ENCODE measurements at places on chromosomes 7 and 10.

DNA sequence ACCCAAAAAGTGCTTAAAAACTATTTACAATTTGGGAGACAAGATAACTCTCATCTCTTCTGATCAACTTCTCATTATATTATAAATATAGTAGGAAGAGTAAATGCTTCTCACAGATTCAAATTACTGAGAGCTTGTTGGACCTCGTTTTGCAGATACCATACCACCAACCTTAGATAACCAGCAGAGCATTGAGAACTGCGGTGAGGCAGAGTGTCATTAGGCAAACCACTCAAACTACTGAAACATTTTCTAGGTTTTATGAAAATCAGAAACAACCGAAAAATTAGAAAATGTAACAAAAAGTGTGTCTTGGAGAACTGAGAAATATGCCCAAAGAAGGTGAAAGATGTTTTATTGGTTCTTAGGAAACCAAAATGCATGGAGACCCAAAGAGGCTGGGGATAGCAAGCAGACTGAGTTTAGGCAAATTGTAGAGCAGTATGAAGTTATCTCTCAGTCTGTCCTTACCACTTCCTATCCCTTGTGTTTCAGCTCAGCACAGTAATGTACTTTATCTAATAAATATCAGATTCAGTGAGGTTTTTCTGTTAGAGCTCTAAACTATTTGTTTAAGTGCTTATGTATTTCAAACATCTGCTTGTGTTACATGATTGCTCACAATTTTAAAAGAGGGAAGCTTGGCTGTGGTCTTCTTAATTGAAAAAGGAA lies 77.9 kb downstream of the HECTD2 start:
- DNase-seq: no peak

GRCh38 chr7:151893405-151893923 lies 16.5 kb upstream of the PRKAG2 start:
- DNase-seq: no peak

DNA sequence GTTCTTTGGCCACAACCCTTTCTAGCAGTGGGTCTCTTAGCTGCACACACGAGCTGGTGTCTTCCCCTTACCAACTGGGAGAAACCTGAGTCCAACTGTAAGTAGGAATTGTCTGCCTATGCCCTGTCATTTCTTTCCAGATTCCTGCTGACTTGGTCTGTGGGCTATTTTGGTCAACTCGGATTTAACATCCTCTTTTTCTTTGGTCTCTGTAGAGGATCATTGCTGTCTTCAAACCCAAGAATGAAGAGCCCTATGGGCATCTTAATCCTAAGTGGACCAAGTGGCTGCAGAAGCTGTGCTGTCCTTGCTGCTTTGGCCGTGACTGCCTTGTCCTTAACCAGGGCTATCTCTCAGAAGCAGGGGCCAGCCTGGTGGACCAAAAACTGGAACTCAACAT lies 10.3 kb downstream of the PI4K2A start:
- DNase-seq: no peak

DNA sequence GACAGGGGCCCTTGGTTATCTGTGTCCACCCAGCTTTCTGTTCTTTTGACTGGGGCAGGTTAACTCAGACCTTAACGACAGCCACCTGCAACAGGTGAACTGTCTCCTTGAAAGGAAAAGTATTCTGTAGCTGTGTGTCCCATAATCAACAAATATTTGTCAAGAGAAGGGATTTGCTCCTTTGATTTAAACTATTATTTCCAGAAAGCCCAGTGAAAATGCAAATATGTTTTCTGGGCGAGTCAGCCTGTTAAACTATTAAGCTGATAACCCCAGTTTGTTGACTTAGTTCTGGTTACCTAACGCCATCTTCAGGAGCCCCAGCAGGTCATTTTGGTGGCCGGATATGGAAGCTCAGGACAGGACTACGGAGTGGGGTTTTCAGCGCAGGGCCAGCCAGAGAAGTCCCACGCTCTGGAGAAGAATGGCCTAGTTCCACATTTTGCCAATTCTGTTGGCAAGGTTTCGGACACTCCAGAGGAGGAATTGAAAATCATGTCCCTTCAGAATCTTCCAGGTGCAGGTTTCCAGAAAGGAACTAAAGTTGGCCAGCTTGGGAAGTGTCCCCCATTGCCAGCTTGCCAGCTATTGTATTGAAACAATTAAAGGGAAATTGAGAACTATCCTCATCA lies 54.5 kb downstream of the ADRA2A start:
- no peak for DNase-seq

DNA sequence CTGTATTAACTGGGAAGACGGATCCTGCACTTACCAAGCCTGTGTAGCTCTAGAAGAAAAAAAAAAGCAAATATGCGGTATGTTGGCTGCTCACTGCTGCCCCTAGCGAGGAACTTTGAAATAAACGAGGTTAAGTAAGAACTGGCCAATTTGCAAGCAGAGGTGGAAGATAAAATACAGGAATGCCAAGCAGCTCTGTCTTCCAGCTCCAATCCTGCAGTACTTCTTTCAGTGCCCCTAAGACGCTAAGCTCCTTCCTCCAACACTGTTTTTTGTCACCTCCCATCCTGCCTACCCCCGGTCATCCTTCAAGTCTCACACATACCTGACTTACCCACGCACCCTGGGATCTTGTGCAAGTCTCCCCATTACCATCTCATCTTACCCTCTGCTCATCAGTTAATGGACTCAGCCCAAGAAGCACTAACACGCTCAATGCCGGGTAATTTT lies 809 bp downstream of the C10orf143 start:
- no peak for DNase-seq

DNA sequence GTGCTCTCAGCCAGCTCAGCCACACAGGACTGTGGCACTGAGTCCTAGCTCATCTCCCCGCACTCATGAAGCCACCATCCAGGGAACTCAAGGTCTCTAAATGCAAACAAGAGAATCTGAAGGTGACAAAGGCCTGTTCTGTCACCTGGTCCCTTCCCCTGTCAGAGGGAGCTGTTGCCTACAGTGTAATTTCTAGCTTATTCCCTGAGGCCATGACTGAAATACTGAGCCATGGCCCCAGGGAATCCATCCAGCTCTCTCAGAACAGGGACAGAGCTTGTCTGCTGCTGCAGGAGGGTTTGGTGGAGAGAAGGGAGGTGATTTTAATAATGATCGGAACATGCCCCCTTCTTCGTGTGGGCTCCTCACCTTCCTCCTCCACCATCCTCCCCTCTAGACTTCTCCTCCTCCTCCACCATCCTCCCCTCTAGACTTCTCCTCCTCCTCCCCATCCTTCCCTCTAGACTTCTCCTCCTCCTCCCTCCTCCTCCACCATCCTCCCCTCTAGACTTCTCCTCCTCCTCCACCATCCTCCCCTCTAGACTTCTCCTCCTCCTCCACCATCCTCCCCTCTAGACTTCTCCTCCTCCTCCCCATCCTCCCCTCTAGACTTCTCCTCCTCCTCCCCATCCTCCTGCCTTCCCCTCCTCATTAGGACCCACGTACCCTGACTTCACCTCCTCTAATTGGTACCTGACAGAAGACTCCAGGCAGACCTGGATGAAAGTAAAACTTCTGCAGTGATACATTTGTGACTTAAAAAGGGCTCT lies 338.0 kb upstream of the MKI67 start:
- no peak for DNase-seq

DNA sequence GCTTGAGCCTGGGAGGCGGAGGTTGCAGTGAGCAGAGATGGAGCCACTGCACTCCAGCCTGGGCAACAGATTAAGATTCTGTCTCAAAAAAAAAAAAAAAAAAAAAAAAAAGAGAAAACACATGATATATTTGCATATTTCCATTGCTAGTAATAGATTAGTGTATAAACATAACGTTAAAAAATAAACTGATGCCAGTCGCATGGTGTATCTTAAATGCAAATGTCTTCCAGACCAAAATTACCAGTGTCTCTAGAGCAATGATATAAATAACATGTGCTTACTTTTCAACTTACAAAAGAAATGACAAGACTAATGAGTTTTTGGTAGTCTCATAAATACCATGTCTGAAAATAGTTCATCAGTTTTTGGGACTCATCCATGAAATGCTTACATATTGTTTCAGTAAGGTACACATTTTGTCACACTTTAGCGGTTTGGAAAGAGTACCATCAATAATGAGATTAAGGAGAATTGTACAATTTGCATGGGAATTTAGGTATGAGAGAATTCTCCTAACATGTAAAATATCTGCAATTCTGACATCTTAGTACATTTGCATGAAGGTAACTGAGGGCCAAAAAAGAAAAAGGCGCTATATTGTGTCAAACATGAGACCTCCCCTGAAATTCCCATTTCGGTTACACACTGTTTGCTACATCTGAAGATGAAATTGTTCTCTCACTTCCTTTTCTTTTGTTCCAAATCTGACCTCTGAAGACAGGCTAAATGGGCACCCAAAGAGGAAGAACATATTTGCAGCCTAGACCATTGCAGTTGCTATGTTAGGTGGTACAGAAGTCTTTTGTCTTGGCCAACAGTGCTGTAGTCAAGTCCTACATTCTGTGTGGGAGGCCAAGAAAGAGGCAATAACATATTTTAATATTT lies 51.5 kb upstream of the PIP4K2A start:
- no peak for DNase-seq

All from cortex of kidney (tissue), 1 donor.